ENCODE measurements at places on chromosomes 4 and X.

- DNase-seq = no peak
Measured at GRCh38 chr4:88587306-88587705, 5.0 kb upstream of the HERC3 start.

- no peak for DNase-seq
Measured at GRCh38 chrX:29488919-29489318, 726.4 kb upstream of the MAGEB2 start.

DNA sequence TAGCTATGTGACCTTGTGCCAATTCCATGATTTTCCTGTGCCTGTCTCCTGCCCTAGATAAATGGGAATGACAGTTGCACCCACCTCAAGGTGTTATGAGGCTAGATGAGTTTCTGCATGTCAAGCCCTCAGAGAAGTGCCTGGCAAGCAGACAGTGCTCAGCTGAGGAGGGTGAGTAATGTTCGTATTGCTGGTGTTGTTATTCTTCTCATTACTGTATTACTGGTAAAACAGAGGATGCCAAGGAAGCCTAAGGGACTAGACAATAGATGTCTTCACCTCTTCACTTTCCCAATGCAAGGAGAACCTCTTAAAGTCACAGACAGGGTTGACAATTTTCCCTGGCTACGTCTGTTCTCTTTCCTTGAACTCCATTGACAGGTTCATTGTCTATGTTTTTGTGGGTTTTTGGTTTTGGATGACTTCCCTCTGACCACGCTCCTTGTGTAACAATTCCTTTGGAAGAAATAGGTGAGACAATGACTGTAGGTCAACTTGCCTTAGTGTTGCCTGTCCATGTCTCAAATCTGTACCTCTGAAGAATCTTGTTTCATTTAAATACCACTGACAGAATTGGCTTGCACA is 19.2 kb downstream of the ETDC start:
- no peak for DNase-seq

GRCh38 chrX:47321386-47321785 is 49.0 kb upstream of the ZNF157 start:
- DNase-seq = no peak

DNA sequence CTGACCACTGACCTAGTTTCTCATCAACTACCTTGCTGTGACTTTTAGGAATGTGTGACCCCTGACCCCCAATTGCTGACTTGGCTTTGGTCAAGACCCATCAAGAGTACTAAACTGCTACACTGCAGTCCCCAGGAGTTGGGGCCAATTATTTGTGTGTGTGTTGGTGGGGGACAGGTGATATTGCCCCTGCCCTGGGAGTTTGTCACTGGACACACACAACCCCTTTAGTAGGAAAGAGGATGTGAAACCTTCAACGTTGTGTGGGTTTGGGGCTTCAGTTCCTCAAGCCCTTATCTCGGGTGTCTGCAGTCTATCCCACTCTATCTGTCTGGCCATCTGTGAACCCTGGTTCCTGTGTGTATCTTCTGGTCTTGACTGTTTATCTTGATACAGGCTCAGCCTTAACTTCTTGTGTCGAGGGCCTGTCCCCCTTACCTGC is 6.5 kb downstream of the SASH3 start:
- peak; percentile 72 for DNase-seq

DNA sequence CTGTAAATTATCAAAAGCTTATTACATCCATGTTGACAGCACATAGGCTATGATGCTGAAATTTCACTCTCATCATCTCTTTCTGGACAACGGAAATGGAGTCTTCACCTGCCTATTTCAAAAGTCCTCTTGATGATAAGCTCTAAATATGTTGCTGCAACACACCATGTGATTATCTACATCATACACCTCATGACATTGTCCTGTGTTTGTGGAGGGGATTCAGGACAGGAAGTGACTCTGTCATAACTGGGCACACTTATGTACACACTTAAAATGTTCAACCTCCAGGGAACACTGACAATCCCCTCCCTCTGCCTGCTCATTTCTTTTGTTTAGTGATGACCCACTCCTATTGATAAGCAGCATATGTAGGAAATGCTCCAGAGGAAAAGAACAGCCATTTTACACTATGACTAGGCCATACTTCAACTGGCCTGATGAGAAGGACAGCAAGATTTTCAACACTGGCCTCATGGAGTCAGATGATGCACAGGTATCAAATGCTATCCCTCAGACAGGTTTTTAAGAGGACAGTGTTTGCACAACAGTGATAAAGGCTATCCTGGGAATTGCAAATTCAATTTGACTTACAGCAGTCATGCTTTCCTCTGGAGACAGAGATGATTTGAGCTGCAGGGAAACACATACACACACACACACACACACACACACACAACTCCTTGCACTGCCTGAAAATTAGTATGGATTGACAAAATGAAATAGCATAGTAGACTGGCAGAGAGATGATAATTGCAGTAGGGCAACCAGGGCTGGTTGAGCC is 163.3 kb upstream of the RASGEF1B start:
- no peak for DNase-seq

- no peak for DNase-seq
Measured at GRCh38 chr4:71251261-71251660, 87.6 kb upstream of the SLC4A4 start.

- no peak for DNase-seq
Measured at GRCh38 chr4:8765631-8766590, 105.7 kb downstream of the HMX1 start.

DNA sequence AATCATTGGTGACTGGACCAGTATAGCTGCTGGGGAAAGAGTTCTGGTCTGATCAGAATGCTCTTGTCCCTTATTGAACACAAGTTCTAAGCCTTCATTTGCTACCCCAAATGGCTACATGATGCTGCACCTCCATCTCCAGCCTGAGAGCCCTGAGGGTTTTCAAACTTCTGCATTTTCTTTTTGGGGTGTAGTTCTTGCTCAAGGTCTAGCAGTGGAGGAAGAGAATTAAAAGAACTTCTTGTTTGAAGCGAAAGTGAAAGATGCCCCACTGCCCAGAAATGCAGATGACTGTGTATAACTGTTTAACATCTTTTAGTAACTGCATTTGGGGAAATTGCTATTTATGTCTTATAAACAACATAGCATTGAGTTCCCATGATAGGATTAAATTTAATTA is 38.5 kb downstream of the LAMTOR3 start:
- peak; percentile 32 for DNase-seq

GRCh38 chr4:86856896-86857295 is 7.7 kb upstream of the SLC10A6 start:
- DNase-seq = no peak

- peak; percentile 50 for DNase-seq
Measured at GRCh38 chr4:85498068-85498733, 23.3 kb downstream of the ARHGAP24 start.

- DNase-seq = peak; percentile 51
Measured at GRCh38 chrX:2819345-2820135, 9.2 kb upstream of the GYG2 start.

DNA sequence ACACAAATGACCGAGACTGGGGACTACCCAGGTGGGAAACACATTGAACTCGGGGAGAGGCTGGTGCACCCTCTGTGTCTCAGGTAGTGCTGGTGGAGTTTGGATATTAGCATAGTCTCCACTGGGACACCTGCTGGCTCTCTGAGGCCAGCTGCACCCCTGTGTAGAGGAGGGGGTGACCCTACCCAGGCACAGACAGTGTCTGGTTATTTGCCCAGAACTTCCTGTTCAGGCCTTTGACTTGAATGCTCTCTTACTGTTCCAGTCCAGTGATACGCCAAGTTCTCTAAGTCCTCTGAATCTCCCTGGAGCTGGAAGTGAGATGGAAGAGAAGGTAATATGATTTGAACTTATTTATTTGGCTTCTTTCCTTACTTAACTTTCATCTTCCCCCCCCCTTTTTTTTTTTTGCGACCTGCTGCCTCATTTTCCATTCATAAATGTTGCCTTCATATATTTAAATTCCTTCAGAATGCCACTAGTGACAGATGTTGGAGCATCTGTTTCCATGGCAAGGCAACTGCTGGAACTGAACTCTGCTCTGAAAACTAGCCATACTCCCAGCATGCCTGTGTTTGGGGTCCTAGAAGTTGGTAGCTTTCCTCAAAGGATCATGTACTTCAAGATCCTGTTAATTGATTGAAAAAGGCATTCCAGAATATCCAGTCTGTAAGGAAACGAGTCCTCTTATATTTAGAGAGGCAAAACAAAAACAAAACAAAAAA is 76.7 kb downstream of the AASDH start:
- DNase-seq = no peak

DNA sequence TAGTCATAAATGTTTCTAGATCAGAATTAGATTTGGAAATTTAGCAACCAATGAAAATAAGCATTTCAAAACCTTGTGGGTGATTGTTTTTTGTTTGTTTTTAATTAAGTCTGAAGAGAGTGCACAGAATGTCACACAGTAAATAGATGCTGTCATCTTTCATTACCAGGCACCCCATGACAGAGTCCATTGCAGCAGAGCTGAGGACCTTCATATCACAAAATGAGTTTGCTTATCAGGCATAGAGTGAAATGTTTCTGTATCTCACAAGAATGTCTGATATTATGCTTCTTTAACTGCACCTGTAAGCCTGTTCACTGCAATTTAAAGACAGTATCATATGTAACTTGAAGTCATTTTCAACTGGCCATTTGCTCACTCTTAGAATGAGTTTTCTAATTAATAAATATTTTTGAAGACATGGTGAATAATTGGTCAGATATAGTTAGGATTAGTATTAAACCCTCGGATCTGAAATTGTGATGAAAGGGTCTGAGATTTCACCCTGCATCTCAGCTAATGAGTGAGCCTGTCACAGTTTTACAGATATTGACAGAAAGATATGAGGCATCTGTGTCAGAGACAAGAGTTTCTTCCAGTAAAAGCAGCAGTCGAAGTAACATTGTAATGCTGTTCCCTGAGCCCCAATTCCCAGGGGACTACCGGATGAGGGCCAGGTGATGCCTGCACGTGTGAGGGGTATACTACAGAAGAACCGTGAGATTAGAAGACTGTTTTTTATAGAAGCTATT is 416.4 kb downstream of the CCSER1 start:
- no peak for DNase-seq

- no peak for DNase-seq
Measured at GRCh38 chrX:45435481-45435880, 234.8 kb upstream of the DIPK2B start.

- DNase-seq = no peak
Measured at GRCh38 chrX:71147496-71148277, 3.0 kb downstream of the NLGN3 start.

- no peak for DNase-seq
Measured at GRCh38 chr4:54568184-54568583, 89.6 kb upstream of the KIT start.

DNA sequence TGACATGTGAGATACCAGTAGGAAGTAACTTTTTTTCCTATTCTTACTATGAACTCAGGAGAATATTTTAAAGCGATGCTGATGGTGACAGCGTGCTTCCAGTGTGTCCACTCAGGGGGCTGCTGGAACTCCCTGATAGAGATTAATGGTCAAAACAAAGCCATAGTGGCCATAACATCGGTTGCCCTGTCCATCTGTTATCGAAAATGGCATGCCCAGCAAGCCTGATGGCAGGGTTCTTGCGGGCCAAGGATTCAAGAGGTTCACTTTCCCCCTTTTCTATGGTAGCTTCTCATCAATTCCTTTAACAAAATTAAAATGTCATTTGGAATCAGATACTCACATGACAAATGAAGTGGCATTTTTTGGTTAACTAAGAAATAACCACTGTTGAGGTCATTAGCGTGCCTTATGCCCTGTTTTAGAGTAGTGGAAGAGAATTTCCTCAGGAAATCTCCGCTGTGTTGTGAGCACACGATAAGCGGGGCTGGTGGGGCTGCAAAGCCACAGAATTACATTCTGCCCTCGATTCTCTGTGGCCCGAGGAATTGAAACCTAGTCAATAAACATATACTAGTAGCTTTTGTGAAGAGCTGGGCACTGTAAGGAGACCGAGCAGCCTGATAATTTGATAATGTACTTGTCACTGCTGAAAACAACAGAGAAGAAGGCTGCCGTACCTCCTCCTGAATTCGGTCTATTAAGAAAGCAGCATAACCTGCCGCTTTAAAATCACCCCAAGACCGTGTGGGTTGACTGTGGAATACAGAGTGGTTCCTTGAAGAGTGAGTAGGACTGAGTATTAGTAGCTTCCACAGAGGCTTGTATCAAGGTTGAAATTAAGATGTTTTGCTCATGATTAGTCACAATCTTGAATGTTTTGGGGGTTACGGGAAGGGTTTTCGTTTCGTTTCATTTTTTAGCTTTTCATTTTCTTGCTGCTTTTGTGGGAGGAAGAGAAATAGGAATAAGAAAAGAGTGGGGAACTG is 46.7 kb downstream of the PTCHD1 start:
- no peak for DNase-seq

- DNase-seq = no peak
Measured at GRCh38 chr4:124945422-124945821, 232.9 kb upstream of the ANKRD50 start.

- no peak for DNase-seq
Measured at GRCh38 chr4:39106011-39106410, 44.0 kb downstream of the KLHL5 start.

DNA sequence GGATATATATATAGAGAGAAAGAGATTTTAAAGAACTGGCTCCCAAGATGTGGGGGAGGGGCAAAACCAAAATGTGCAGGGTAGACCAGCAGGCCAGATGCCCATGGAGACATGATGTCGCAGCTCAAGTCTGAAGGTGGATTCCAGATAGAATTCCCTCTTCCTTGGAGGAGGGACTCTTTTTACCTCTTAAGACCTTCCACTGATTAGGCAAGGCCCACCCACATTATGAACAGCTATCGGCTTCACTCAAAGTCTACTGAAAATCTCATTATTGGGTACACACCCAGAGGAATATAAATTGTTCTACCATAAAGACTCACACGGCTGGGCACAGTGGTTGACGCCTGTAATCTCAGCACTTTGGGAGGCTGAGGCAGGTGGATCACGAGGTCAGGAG is 59.3 kb downstream of the DHRSX start:
- DNase-seq = no peak

GRCh38 chr4:17957688-17958087 is 63.9 kb downstream of the LCORL start:
- no peak for DNase-seq

DNA sequence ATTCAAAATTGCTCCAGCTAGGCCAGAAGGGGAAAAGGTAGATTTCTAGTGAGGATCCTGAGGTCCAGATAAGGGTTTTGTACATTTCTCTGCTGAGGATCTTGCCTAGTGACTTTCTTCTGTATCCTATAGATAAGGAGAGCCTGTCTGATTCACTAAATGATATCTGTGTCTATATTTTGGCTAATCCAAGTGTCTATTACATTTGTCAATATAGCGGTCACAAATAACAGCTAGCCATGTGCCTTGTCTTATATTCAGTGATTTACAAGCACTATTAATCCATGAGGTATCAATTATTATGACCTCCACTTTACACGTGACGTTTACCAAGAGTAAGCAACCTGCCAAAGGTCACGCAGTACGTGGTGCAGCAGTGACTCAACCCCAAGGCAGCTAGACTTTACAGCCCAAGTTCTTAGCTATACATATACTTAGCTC is 41.6 kb downstream of the TMEM165 start:
- no peak for DNase-seq

- no peak for DNase-seq
Measured at GRCh38 chr4:67447873-67448272, 97.4 kb downstream of the CENPC start.

- DNase-seq = no peak
Measured at GRCh38 chrX:13688384-13688957, 457 bp upstream of the RAB9A start.

GRCh38 chr4:79272126-79272525 is 53.7 kb downstream of the NAA11 start:
- DNase-seq = no peak

- no peak for DNase-seq
Measured at GRCh38 chrX:48966796-48967579, 4.7 kb downstream of the KCND1 start.

GRCh38 chr4:189940178-189941004 is at the start of gene FRG1:
TSS of gene FRG1 (plus strand) at chr4:189940872. CDS start at chr4:189941010, 138 bp downstream.
- peak; percentile 93 for DNase-seq
